ENCODE measurements at places on chromosomes 2 and 18. TPM values are rescaled to one million over a fixed set of nuclear protein-coding genes. Genes with fewer than 3 reads are reported as not detected.

DNA sequence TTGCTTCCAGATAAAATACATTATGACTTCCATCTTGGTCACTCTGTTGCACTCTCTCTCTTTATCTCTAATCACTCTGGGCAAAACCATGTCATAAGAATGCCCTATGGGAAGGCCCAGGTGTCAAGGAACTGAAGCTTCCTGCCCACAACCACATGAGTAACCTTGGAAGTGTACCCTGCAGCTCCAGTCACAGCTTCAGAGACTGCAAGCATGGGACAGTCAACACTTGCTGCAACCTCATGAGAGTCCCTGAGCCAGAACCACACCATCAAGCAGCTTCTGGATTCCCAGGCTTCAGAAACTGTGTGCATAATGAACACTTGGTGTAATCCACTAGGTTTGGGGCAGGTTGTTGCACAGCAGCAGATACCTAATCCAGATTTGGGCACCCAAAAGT, 121.1 kb upstream of the BCL2L11 start:
- H3K27me3 ChIP-seq: no peaks in the 10 kb centered on the region
- no peaks in the 10 kb centered on the region for H3K36me3 ChIP-seq
- H3K4me3 ChIP-seq: no peak overlapping the region
- H3K4me1 ChIP-seq: no peaks in the 10 kb centered on the region
- no peak for DNase-seq
- H3K27ac ChIP-seq: no peak overlapping the region

GRCh38 chr2:120842456-120843439, 107.1 kb downstream of the GLI2 start:
- H3K36me3 ChIP-seq: no peaks in the 10 kb centered on the region
- no peaks in the 10 kb centered on the region for H3K4me1 ChIP-seq
- no peak overlapping the region for H3K4me3 ChIP-seq
- H3K27ac ChIP-seq: no peak overlapping the region

DNA sequence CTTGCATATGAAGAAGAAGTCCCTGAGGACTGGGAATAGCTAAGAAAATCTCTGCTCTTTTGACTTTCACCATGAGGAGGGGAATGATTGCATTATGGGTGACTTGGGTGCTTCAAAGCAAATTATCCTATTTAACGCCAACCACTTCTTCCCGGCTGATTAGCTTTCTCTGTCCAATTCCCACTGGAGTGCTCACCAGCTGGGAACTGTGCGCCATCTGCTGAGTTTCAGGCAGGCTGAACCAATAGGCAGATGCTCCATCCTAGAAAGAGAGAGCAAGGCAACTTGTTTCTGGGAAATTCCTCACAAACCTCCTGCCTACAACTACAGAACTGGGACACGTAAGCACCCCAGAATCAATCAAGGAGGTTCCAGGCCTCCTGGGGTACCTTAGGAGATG, 49.4 kb downstream of the POLE4 start:
- no peaks in the 10 kb centered on the region for H3K4me1 ChIP-seq
- no peak for DNase-seq
- H3K27me3 ChIP-seq: no peaks in the 10 kb centered on the region
- no peak overlapping the region for H3K4me3 ChIP-seq
- H3K36me3 ChIP-seq: no peaks in the 10 kb centered on the region

GALR1 gene
- total RNA-seq: under 0.01 TPM

DNA sequence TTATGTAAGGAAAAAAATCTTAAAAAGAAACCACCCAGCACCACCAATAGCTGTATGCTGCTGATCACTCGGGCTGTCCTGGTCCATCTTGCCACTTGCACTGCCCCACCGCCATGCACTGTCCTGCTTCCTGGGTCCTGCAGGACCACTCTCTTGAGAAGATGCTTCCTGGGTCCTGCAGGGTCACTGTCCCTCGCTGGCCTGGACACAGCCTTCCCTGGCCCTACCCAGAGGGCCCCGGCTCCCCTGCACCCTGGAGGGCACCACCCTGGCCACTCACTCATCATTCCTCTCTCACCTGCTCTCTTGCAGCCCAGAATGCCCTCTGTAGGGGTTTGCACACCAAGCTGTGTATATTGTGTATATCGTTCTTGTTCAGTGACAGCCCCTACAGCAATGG, 2.4 kb upstream of the OTOS start:
- DNase-seq: no peak
- no peak overlapping the region for H3K4me3 ChIP-seq
- no peaks in the 10 kb centered on the region for H3K36me3 ChIP-seq
- H3K4me1 ChIP-seq: no peaks in the 10 kb centered on the region

GRCh38 chr2:170216981-170217380, 39.0 kb downstream of the MYO3B start:
- no peaks in the 10 kb centered on the region for H3K27me3 ChIP-seq
- H3K36me3 ChIP-seq: no peaks in the 10 kb centered on the region
- H3K27ac ChIP-seq: no peak overlapping the region
- no peaks in the 10 kb centered on the region for H3K4me1 ChIP-seq
- DNase-seq: no peak

DNA sequence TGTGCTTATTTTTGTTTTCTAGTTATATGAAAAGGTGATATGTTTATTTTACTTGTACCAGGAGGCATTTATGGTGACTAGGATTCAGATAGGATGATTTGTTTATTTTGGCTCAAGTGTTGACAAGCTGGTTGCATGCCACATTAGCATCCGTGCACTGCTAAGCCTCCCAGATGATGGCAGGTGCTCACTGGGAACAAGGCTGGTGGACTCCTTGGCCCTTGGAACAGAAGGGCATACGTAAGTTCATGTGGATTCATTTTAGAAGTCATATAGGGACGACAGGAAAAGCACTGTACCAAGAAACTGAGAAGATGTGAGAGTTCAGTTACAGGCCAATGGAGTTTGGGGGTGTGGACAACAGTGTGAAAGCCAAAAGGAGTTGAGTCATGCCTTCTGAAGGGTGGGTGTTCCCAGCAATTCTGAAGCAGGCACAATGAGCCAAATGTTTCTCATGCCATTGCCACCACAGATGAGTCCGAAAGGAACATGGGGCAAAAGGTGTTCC, 166.2 kb downstream of the PHLPP1 start:
- no peak for DNase-seq
- no peaks in the 10 kb centered on the region for H3K36me3 ChIP-seq
- no peaks in the 10 kb centered on the region for H3K4me1 ChIP-seq

GRCh38 chr2:28822036-28822435, 11.4 kb downstream of the SPDYA start:
- no peaks in the 10 kb centered on the region for H3K4me1 ChIP-seq
- no peak overlapping the region for H3K27ac ChIP-seq
- DNase-seq: no peak

- H3K36me3 ChIP-seq: no peaks in the 10 kb centered on the region
- H3K27ac ChIP-seq: peak overlapping the region; percentile 32
- H3K27me3 ChIP-seq: no peaks in the 10 kb centered on the region
- no peak overlapping the region for H3K4me3 ChIP-seq
Observed at GRCh38 chr18:22223254-22223964, 54.0 kb downstream of the GATA6 start.

GRCh38 chr2:145596416-145596815, 1076.5 kb upstream of the ZEB2 start:
- H3K27me3 ChIP-seq: no peaks in the 10 kb centered on the region
- H3K27ac ChIP-seq: no peak overlapping the region
- DNase-seq: no peak
- no peaks in the 10 kb centered on the region for H3K4me1 ChIP-seq

- peak overlapping the region; percentile 93 for H3K27ac ChIP-seq
- no peaks in the 10 kb centered on the region for H3K27me3 ChIP-seq
- DNase-seq: peak; percentile 55
- H3K4me3 ChIP-seq: peak overlapping the region; percentile 79
Observed at GRCh38 chr18:48541026-48541746, 2.4 kb downstream of the CTIF start.

DNA sequence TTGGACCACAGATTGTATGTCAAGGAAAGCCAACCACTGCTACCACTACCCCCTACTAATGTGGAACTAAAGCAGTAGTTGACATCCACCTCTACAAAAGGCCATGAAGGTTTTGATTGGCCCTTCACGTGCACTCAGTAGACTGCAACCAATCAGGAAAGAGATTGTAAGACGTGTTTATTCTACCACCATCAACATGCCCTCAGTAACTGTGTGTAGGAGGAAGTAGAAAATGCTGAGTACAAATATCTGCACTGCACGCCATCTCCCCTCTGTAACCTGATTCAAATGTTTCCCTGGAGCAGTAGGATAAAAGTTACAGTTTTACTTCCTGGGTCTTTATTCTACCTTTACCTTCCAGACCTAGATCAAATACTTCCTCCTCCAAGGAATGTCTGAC, 2.9 kb upstream of the CASP10 start:
- H3K36me3 ChIP-seq: no peaks in the 10 kb centered on the region
- H3K4me3 ChIP-seq: no peak overlapping the region
- DNase-seq: no peak

DNA sequence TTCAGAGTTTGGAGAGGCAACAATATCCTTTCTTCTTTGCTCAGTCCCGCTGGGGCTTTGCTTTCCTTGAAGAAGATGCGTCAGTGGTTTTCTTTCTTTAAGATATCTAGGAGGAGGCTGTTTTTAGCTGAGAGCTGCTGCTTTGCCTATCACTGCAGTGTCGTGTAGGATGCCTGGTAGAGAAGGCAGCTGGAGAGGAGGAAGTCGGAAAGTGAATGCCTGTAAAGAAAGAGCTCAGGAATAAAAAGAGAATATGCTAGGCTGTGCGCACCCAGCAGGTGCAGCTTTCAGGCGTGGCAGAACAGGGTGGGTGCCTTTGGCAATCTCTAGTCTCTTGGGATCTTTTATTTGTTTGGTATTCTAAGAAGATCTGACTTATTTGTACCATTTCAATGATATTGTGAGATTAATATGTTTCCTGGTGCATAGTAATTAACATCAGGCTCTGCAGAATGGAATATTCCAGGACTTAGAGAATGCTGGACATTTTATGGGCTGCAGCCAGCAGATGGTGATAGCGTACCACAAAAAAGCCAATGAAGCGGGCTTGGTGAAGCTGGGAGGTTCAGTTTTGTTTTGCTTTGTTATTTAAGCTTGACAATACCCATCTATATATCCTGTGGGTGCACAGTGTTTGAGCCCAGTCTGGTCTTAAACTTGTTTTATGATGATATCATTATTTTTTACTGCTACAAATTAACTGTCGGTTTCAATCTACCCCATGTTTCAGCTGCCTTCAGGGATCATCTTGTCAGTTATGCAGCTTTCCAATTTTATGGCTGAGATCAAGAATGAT, 34.9 kb downstream of the CAVIN2 start:
- H3K4me1 ChIP-seq: no peaks in the 10 kb centered on the region
- DNase-seq: peak; percentile 40
- no peaks in the 10 kb centered on the region for H3K27me3 ChIP-seq

DNA sequence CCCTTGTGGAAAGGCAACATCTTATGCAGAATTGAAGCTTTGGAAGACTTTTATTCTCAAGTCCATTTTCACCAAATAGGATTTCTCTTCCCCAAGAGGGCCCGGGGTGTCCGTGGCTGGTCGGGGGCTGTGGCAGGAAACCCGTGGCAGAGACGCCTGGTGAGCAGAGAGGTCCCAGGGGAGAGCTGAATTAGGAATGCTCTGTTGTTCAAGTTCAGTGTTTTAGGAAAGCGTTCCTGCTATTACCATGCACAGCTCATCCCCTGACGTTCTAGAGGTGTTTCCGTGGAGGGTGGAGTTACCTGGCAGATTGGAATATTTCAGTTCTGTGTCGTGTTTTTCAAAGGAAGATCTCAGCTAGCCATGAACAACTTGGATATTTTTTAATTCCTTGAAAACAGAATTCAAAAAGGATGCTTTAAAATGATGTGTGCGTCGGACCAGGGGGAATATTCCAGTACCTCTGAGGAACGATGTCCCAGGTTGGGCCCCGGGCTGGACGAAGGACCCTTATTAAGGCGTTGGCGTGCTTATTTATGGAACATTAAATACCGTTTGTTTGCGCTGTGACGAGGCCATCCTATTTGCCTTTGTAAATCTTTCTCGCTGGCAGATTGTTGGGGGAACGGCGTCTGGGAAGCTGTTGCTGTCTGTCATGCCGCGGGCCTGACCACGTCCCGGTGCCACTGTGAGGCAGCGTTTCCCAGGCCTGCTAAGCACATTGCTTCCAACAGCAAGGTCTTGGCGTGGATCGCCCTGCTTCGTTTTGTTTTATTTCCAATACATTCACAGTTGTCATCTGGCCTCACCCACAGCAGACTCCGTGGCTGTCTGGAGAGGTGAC, 8.2 kb downstream of the NFATC1 start:
- no peaks in the 10 kb centered on the region for H3K4me1 ChIP-seq
- H3K27ac ChIP-seq: peak overlapping the region; percentile 43
- no peaks in the 10 kb centered on the region for H3K36me3 ChIP-seq

PROKR1 gene
- total RNA-seq: 0.66 TPM

DNA sequence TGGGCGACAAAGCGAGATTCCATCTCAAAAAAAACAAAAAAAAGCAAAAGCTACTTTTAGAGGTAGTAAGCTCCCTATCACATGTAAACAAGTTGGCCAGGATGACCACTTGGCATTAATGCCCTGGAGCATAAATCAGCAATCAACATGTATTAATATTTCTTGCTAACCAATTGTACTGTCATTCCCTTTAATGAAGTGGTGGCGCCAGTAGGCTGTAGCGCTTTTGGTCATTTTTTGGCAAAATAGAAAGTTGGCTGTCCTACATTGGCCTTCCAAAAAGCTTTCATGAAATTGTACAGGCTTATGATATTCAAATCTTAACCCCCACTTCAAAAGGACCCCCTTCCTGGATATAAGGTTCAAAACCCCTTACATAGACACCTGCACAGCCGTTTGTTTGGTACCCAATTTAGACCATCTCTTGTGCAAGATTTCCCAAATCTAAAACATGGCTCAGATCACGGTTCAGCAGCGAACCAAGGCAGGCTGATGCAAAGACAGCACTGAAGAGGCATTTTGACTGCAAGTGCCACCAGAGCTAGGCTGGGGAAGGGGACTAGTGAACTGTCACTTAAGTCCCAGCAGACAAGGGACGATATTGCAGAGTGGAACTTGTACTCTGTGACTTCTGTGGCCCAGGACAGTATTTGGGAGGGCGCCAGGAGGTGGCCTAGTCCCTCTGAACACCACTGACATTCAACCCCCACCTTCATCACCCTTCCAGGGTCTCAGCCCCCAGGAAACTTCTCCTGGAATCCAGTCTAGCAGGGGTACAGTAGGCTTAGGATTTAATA, 31.9 kb downstream of the SMAD7 start:
- DNase-seq: no peak
- no peak overlapping the region for H3K27ac ChIP-seq
- no peaks in the 10 kb centered on the region for H3K4me1 ChIP-seq
- H3K27me3 ChIP-seq: no peaks in the 10 kb centered on the region
- H3K4me3 ChIP-seq: no peak overlapping the region

DNA sequence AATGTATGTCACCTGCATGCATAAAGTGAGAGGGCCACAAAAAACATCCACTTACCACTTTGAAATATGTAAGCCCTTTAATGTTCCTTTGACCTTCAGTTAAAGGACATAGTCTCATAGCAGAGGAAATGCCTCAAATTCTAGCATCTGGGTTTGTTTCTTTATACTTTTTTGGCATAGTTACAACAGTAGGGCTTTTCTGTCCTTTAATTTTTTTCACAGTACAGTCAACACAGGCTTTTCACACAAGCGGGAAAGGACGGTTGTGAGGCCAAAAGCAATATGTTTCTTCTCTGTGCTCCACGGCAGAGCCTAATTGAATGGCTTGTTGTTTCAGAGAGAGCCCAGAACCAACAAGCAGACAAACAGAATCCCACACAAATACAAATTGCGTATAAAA, 57.6 kb downstream of the CRIM1 start:
- no peak overlapping the region for H3K4me3 ChIP-seq
- no peaks in the 10 kb centered on the region for H3K27me3 ChIP-seq
- H3K36me3 ChIP-seq: no peaks in the 10 kb centered on the region
- peak overlapping the region; percentile 5 for H3K27ac ChIP-seq
- no peak for DNase-seq

SERPINB12 gene
- total RNA-seq: not detected

- no peaks in the 10 kb centered on the region for H3K36me3 ChIP-seq
- H3K27me3 ChIP-seq: no peaks in the 10 kb centered on the region
- no peak for DNase-seq
- H3K27ac ChIP-seq: no peak overlapping the region
Observed at GRCh38 chr18:5425721-5426120, 118.1 kb downstream of the EPB41L3 start.

TMEM247 gene
- not detected for total RNA-seq
